ENCODE measurements at places on chromosomes 7 and 10.

DNA sequence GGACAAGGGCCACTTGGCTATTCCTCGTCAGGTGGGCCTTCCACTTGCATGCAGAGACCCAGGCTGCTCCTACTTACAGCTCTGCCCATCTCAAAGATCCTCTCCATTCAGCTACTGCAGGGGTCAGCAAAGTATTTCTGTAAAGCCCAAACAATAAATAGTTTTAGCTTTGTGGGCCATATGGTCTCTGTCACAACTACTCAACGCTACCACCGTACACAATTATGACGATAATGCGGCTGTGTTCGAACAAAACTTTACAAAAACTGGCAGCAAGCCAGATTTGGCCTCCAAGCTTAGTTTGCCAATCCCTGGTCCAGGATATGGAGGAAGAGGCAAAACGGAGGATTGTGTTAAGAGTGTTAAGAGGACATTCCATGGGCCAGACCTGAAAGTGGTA is 12.8 kb downstream of the RAB11FIP2 start:
- H3K4me3 ChIP-seq = no peak overlapping the region
- no peak for DNase-seq
- H3K27me3 ChIP-seq = no peaks in the 10 kb centered on the region
- H3K4me1 ChIP-seq = no peaks in the 10 kb centered on the region
- no peaks in the 10 kb centered on the region for H3K36me3 ChIP-seq

DNA sequence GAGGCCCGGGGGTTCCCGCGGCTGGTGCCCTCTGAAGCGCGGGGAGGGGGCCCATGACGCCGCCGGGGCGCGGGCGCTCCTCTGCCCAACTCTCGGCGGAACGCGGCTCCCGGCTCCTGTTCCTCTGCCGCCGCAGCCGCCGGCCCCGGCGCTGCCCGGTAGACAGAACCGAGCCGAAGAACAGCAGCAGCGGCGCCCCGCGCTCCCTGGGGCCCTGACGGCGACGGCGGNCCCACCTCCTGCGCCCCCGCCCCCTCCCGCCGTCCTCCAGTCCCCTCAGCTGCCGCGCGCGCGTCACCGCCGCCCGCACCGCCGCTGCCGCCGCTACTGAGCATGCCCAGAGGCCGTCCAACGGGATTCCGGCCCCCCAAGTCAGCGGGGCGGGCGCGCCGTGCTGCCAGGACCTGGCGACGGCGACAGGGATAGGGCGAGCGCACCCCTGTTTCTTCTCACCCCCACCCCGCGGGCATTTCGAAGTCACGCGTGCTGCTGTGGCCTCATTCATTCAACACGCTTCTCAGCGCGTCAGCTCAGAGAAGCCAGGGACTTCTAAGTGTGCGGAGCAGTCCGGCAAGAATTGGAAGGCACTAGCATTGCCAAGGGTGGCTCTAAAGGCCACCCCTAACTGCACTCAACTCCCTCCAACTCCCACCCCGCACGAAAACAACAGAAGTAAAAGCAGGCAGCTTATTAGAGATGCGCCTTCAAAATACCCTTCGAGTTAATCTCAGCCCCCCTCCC is at the start of gene IPMK:
Gene IPMK (minus strand): TSS at position 182 of the 741 bp plus-strand sequence. CDS start 283 bp downstream, outside the sequence.
- DNase-seq = peak; percentile 88
- H3K4me1 ChIP-seq = no peaks in the 10 kb centered on the region
- no peaks in the 10 kb centered on the region for H3K36me3 ChIP-seq
- peak within 1 kb of the TSS; percentile 96 for H3K27ac ChIP-seq
- no peaks in the 10 kb centered on the region for H3K27me3 ChIP-seq
- H3K4me3 ChIP-seq = peak within 1 kb of the TSS; percentile 87

DNA sequence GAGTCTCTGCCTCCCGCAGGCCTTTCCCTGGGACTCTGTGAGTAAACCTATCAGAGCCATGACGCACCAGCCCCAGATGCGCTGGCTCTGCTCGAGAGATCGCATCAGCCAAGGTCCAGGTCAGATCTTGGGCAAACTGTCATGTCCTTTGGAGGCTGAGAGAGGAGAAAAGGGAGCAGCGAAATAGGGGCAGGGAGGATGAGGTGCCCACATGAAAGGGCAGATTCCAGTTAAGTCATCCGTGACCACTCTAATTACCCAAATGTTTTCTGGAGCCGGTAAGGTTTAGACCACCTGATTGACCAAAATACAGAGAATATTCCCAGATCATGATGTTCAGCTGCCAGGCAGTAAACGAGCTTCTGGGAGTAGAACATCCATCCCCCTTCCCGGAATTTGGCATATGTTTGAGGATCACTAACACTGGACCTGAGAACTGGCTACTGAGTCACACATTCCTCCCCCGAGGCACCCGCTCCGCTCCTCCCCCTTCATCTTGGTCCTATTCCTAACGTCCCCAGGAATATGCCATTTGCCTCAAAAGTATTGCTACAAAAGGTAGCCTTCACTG is 88.0 kb downstream of the FGFR2 start:
- no peaks in the 10 kb centered on the region for H3K36me3 ChIP-seq
- no peaks in the 10 kb centered on the region for H3K4me1 ChIP-seq
- H3K27ac ChIP-seq = no peak overlapping the region
- DNase-seq = no peak

GRCh38 chr10:123999956-124000615 is 93.3 kb downstream of the CHST15 start:
- DNase-seq = no peak
- no peak overlapping the region for H3K4me3 ChIP-seq
- H3K27me3 ChIP-seq = no peaks in the 10 kb centered on the region
- H3K4me1 ChIP-seq = peaks cover under 1% of the 10 kb centered on the region
- H3K36me3 ChIP-seq = no peaks in the 10 kb centered on the region

- DNase-seq = no peak
- no peaks in the 10 kb centered on the region for H3K36me3 ChIP-seq
- H3K4me1 ChIP-seq = peaks cover 3% of the 10 kb centered on the region
- H3K27me3 ChIP-seq = no peaks in the 10 kb centered on the region
These were observed 34.3 kb upstream of the NPVF start for GRCh38 chr7:25262586-25262985.

- DNase-seq = no peak
- H3K4me3 ChIP-seq = no peak overlapping the region
- no peaks in the 10 kb centered on the region for H3K36me3 ChIP-seq
- H3K27me3 ChIP-seq = no peaks in the 10 kb centered on the region
- no peak overlapping the region for H3K27ac ChIP-seq
These were observed 78.1 kb upstream of the STRIP2 start for GRCh38 chr7:129356176-129356575.

GRCh38 chr7:20343941-20344340 is 13.2 kb downstream of the ITGB8 start:
- H3K36me3 ChIP-seq = no peaks in the 10 kb centered on the region
- H3K4me3 ChIP-seq = no peak overlapping the region
- no peak for DNase-seq
- no peaks in the 10 kb centered on the region for H3K27me3 ChIP-seq
- no peak overlapping the region for H3K27ac ChIP-seq

- DNase-seq = no peak
- H3K27ac ChIP-seq = no peak overlapping the region
- no peaks in the 10 kb centered on the region for H3K27me3 ChIP-seq
- H3K36me3 ChIP-seq = no peaks in the 10 kb centered on the region
- H3K4me3 ChIP-seq = no peak overlapping the region
These were observed 53.8 kb downstream of the ARL5B start for GRCh38 chr10:18713077-18713476.

DNA sequence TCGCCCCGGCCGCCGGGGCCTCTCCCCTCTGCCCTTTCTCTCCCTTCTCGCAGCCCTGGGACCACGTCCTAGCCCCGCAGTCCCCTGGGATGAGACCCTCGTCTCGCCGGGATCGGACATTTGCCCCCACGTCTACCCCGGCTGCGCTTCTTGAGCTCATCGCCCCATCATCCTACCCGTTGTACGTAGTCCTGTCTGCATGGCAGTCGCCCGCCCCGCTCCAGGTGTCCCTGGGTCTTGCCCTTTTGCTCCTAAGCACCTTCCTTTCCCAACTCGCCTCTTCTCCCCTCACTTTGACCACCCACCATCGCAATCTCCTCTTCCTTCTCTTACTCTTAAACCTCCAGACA is 582 bp downstream of the TPST1 start:
- no peaks in the 10 kb centered on the region for H3K4me1 ChIP-seq
- no peaks in the 10 kb centered on the region for H3K27me3 ChIP-seq
- H3K36me3 ChIP-seq = no peaks in the 10 kb centered on the region
- no peak for DNase-seq

DNA sequence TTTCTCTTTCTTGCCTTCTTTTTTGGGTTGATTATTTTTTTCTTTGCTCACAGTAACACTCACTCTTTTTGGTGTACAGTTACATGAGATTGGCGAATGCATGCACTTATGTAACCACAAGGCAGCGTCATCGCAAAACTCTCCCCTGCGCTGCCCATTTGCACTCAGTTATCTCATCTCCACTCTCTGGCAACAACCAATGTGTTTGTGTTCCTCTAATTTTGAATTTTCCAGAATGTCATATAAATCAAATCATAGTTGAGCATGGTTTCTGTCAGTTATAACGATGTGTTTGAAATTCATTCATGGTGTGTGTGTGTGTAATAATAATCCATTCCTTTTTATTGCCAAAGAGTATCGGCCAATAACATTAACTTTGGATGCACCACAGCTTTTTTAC is 23.0 kb upstream of the IGFBP3 start:
- no peaks in the 10 kb centered on the region for H3K4me1 ChIP-seq
- no peaks in the 10 kb centered on the region for H3K36me3 ChIP-seq
- H3K27ac ChIP-seq = no peak overlapping the region
- no peak overlapping the region for H3K4me3 ChIP-seq

All from ascending aorta (tissue), 2 donors.